ENCODE measurements at places on chromosomes 4 and X. TPM values are rescaled to one million over a fixed set of nuclear protein-coding genes. Genes with fewer than 3 reads are reported as not detected.

The SULT1E1 gene
- not detected for total RNA-seq

The GAGE12D gene
- total RNA-seq: not detected

The L1CAM gene
- 83.2 TPM for total RNA-seq

The COL4A5 gene
- 21.8 TPM for total RNA-seq

All from sciatic nerve (tissue), 2 donors.